ENCODE measurements at places on chromosomes 16 and 17. TPM values are rescaled to one million over a fixed set of nuclear protein-coding genes. Genes with fewer than 3 reads are reported as not detected.

SRP68 gene
- polyA plus RNA-seq, result 27.4 TPM

CA4 gene
- polyA plus RNA-seq, result not detected

SHISA6 gene
- not detected for polyA plus RNA-seq

LGALS9C gene
- not detected for polyA plus RNA-seq

GCGR gene
- not detected for polyA plus RNA-seq

MFAP4 gene
- polyA plus RNA-seq, result 0.12 TPM

CDH11 gene
- not detected for polyA plus RNA-seq

All from CD14-positive monocyte (primary cell).